Right hindlimb (tissue), 1 donor: ENCODE measurements at places on chromosomes 1 and 21.
A peak's percentile ranks its signal among the peaks of the same experiment; 100 is the strongest.

GRCh38 chr1:208714323-208714722 is 470.1 kb upstream of the PLXNA2 start:
- no peak for DNase-seq

GRCh38 chr1:100879422-100879821 is 15.2 kb downstream of the EXTL2 start:
- DNase-seq, result no peak

GRCh38 chr1:40649592-40649930 is 15.9 kb downstream of the RIMS3 start:
- no peak for DNase-seq

- DNase-seq, result no peak
Observed at GRCh38 chr1:212688341-212689047, 11.1 kb downstream of the BATF3 start.

DNA sequence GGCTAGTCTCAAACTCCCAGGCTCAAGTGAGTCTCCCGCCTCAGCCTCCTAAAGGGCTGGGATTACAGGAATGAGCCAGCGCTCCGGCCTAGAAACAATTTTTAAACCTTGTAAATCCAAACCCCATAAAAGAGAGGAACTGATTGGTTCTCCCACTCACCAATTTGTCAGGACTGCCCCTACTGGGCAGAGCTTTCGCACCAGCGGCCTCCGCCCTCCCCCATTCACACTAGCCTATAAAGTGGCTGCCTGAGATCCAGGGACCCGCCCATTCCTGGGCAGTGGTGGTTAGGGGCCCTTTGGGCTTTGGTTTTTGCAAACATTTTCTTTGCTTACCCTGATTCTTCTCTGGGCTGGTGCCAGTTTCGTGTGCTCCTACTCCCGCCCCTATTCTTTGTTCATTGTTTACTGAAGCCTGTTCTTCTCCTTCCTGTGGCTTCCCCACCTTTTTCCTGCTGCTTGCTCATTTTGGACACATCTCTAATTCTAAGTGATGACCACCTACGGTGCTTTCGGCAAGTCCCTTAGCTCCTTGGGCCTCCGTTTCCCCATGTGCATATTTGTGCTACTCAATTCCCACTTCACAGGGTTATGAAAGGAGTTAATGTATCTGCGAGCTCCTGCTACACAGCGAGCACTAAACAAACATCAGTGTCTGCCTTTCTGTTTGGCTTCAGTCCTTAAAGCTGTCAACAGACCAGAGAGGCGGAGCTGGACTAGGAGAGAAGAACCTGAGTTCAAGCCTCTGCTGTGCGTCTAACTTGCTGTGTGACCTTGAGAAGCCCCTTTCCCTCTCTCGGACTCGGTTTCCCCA is 39.8 kb upstream of the CLIC4 start:
- peak; percentile 91 for DNase-seq

- no peak for DNase-seq
Observed at GRCh38 chr1:154474802-154475201, 27.2 kb upstream of the TDRD10 start.

- DNase-seq, result no peak
Observed at GRCh38 chr1:7221826-7222694, 436.8 kb downstream of the CAMTA1 start.

DNA sequence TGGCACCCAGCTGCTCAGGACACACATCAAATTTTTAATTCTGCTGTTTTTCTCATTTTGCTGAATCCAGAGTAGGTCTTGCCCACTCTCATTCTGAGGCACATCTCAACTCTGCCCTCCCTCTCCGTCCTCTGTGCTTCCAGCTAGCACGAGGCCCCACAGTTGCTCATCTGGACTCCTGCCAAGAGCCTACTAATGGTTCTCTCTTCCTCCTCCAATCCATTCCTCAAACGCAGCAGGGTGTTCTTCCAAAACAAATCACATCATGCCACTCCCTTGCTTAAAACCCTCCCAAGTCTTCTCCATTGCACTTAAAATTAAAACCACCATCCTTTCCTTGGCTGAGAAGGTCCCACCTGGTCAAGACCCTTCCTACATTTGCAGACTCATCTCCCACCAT is 49.8 kb upstream of the SCAF4 start:
- DNase-seq, result peak; percentile 50

DNA sequence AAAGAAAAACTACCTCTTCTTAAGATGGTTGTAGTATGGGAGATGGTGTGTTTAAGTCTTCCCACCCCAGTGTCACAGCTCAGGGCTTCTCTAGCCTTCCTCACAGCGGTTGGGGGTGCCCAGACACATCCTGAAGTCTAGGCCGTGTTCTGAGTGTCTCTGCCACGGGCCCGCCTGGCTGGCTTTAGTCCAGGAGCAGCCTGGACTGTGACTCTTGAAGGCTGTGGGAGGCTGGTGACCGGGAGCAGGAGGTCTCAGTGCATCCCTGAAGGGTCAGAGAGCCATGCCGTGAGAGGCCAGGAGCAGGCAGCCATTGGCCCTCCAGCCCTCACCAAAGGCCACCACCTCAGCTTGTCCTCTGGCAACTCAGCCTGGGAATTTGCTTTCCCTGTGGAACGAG is 4.5 kb downstream of the EPHX1 start:
- DNase-seq, result no peak

GRCh38 chr1:101460739-101461138 is 223.9 kb downstream of the S1PR1 start:
- no peak for DNase-seq

GRCh38 chr1:169812131-169812530 is 17.4 kb upstream of the METTL18 start:
- DNase-seq, result no peak

- DNase-seq, result no peak
Observed at GRCh38 chr21:32994305-32994704, 31.4 kb upstream of the OLIG2 start.

- DNase-seq, result no peak
Observed at GRCh38 chr1:61287734-61288133, 205.4 kb downstream of the NFIA start.

- no peak for DNase-seq
Observed at GRCh38 chr1:38071312-38072256, 25.0 kb upstream of the POU3F1 start.

- no peak for DNase-seq
Observed at GRCh38 chr1:97837161-97837560, 83.7 kb downstream of the DPYD start.

DNA sequence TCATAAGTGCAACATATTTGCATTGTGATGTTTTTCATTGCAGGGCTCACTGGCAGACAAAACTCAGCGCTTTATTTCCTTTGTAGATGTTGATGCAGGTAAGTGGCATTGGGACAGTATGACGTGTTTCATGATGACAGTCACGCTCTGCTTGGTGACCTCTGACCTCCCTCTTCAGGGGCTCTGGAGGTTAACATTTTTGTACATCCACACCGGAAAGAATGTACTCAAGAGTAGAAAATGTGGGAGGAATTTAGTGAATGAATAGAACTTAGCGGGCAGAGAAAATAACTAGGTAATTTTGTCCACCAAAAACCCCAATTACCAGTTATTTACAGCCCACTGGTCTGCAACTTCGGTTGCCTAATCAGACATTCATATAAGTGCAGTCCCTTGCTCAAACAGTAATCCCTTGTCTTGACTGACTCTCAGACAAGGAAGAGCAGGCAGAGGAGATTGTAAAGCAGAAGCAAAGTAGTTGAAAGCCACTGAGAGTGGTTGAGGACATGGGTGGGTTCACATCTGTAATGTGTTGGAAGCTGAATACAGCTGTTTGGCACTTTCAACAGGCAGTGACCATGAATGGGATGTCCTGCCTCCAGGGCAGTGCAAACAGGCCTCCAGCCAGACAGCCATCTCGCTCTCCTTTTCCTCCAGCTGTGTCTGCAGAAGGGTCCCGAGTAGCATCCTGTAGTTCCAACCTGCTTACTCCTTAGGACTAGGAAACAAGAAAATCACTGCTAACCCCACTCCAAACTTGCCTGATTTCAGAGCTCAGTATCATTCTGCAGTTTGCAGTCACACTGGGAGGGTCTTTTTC is 188.9 kb downstream of the NRIP1 start:
- DNase-seq, result peak; percentile 31

- DNase-seq, result peak; percentile 78
Observed at GRCh38 chr1:119327450-119328155, 41.0 kb upstream of the HAO2 start.

GRCh38 chr21:38312822-38313221 is 56.0 kb downstream of the KCNJ15 start:
- no peak for DNase-seq

GRCh38 chr21:43731476-43731875 is 12.5 kb downstream of the PDXK start:
- DNase-seq, result no peak

DNA sequence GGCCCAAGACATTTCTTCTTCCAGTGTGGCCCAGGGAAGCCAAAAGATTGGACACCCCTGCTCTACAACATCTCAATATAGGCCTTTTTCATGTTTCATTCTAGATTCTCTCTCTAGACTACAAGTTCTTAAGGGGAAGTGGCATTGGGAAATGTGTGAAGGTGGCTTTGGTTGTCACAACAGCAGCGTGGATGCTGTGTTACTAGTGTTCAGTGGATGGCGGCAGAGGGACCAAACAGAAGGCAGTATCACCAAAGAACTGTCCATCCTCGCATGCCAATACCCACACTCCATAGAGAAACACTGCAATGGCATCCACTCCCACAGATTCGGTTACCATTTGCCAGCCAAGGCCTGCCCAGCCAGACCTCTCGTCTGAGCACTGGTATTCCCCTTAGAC is 24.3 kb upstream of the IFNAR2 start:
- DNase-seq, result no peak

DNA sequence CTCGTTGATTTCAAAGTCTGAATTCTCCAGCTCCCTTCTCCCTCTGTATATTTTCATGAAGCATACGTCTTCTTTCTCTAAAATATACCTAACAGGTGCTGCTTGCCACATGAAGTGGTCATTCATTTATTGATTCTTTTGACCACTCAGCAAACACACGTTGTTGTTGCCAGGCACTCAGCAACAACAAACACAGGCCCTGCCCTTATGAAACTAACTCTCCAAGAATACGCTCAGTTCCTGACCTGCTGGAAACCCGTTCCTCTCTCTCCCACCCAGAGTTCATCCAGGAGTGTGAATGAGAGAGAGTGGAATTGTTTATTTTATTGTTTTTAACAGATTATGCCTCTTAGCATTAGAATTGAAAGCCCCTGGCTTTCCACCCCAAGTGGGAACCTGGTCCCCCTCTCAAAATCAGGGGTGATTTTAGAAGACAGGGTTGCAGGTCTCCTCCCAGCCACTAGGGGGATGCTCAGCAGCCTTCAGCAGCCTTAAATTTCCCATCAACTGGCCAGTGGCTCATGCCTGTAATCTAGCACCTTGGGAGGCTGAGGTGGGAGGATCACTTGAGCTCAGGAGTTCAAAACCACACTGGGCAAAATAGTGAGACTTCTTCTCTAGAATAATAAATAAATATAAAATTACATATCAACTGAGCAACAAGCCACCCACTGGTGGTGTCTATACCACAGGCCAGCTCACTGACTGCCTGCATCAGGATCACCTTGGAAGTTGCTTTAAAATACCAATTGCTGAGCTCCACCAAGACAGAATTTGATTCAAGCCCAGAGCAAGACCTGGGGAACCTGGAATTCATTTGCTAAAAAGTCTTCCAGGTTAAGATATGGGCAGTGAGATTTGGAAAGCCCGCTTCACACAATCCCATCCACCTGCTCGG is 181.0 kb upstream of the KLHDC7A start:
- DNase-seq, result no peak

DNA sequence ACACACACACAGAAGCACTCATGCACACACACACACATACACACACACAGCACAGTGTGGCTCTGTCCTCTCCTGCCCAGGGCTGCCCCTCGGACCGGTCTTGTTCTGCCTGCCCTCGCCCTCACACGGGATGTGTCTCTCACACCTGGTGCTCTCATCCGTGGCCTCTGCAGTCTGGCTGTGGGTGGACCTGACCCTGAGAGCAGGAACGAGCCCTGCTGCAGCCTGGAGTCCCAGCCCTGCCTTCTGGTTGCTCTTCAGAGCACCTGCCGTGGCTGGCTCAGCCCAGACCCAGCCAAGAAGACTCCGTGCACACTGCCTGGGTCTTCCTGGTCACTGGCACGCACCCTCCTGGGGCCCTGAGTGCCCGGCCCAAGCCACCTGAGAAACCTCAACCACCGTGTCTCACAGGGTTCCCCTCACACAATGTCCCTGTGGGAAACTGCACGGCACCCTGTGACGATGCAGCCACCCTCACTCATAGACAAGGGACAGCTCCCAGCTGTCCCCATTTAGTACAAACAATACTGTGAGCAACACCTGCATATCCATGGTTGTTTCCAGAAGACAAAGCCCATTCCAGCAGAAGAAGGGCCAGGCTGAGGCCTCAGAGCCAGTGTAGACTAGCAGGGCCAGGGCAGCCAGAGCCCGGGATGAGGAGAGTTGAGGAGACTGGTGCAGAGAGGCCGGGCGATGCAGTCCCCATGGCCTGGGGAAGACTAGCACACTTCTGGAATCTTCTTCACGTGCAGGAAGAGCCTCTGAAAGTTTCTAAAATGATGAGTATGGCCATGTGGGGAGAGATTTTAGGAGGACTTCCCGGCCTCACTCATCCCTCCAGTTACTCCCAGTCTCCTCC is 234.0 kb downstream of the NPHP4 start:
- DNase-seq, result no peak

DNA sequence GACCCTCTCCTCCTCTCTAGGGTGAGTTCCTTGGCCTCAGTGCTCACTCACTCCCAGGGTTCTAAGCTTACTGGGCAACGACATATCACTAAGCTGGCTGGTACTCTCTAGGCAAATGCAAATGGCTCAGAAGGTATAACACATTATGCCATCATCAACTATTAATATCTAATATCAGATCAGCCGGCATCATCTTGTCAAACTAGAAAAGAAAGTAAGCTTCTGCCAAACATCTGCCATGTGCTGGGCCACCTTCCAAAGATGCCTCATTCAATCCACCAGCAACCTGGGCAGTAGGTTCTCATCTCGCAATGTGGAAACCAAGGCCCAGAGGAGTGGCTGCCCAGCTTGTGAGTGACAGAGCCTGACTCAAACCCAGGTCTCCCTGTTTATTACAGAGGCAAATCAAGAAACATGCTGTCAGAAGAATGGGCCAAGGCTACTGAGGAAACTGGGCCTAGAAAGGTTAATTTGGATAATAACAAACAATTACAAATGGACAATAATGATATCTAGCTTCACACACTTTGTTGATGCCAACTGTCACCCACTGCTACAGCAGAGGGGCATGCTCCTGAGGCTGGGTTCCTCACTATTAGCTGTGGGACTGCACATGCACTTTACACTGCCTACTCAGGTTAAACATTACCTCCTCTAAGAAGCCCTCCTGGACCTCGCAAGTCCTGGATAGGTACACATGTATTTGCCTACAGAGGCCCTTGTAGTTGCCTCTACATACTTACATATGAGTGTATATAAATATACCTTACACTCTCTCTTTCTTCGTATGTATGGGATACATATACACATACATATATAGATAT is 183.3 kb upstream of the JUN start:
- no peak for DNase-seq

DNA sequence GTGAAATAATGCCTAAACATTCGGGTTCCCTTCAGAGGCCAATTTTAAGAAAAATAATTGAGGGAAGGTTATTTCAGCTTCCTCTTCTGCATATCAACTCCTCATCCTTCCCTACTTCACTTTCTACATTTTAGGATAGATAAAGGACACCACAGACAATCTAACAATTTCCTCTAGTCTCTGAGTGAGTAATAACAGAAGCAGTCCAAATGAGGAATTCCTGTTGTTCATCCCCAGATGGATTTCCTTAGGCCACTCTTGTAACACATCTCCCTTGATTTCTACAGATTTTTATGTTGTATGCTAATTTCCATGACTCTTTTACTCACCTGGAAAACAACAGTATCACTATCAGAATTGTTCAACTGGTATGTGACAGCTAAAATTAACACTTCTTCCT is 87.7 kb upstream of the LYPLAL1 start:
- no peak for DNase-seq
